Midbrain (tissue), 1 donor: ENCODE measurements at places on chromosomes 3 and 15.

- peak; percentile 24 for DNase-seq
Measured at GRCh38 chr3:179526989-179527391, 35.7 kb upstream of the ACTL6A start.

DNA sequence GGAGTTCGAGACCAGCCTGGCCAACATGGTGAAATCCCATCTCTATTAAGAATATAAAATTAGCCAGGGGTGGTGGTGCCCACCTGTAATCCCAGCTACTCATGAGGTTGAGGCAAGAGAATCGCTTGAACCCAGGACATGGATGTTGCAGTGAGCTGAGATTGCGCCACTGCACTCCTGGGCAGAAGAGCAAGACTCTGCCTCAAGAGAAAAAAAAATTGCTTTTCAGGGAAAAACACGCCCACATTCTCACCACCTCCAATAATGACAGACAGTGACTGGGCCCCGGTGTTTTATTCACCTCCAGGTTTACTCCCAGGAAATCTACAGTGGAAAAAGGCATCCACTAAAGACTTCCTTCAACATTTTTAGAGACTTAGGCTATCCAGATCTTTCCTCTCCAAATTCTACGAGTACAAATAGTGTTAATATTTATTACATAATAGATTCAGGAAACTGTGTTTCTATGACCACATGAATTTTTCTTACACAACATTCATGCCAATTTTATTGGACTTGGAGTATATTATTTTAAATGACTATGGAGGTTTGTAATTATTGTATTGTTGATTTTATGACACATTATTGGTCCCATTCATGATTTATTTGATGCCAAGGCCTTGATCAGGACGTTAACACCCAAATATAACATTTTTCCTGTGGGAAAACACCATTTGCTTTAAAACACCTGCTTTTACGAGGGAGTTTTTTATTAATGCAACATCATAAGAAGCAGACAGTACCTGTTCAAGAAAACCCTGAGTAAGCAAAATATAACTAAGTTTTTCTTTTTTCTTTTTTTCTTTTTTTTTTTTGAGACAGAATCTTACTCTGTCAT, 26.6 kb downstream of the IGF2BP2 start:
- no peak for DNase-seq

GRCh38 chr3:141386126-141386488, 17.8 kb downstream of the ZBTB38 start:
- peak; percentile 70 for DNase-seq

- DNase-seq = peak; percentile 92
Measured at GRCh38 chr3:159839561-159840379, 148.9 kb upstream of the IL12A start.

GRCh38 chr3:138849222-138849940, 14.7 kb upstream of the PIK3CB start:
- no peak for DNase-seq

- DNase-seq = no peak
Measured at GRCh38 chr3:17915341-17915740, 172.9 kb upstream of the TBC1D5 start.

DNA sequence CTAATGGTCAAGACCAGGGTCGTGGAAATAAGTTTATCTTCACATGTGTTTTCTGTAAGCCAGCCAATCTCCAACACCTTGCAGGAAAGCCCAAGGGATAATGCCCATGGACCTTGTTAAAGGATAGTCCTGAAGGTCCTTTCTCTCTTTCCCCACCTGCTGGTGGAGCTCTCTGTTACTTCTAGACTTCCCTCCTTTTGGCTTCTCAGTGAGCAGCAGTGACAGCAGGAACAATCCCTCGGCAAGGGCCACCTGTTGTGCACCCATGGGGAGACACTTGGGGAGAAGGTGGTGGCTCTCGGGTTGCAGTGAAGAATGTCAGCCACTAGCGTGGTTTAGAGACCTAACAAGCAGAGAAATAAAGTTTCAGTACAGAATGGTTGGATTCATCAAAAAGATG, 84.0 kb upstream of the OSBPL11 start:
- DNase-seq = no peak

- no peak for DNase-seq
Measured at GRCh38 chr3:39322936-39323335, 6.6 kb upstream of the CCR8 start.

DNA sequence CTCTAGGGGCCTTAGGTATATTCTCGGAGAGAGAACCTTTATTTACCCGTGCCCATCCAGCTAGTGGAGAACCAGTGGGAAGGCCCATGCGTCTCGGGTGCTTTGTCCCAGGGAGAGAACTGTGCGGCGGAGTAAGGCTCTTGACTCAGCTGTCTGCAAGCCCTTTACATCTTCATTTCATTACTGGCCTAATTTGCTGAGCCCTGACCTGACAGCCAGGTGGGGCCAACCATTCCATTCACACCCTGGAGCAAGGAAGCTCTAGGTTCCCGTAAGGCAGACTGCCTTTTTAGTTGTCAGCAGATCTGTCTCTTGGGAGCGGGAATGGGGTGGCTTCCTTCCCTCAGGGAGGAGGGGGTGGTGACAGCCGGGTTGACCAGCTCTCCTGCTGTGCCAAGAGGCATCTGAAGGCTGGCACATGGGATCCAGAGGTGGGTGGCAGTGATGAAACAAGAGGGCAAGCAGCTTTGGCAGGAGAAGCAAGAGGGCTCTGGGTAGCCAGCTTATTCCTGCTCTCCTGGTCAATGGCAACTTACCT, 36.4 kb downstream of the SV2B start:
- no peak for DNase-seq

DNA sequence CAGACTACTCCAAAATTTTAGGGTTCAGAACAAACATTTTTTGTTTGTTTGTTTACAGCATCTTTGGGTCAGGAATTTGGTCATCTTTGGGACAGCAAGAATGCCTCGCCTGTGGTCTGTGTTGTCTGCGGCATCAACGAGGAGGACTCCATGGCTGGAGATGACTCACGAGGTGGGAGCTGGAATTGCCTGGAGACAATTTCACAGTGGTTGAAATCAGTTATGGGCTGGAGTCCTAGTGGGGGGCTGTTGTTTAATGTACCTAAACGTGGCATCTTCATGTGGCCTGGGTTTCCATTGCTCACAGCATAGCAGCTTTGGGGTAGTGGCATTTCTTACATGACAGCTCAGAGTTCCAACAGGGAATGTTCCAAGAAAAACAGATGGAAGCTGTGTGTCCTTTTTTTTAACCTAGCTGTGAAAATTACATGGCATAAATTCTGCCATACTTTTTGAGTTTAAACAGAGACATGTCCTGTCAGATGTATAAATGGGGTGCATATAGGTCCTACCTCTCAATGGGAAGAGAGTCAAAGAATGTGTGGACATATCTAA, 507.3 kb upstream of the CBLB start:
- DNase-seq = no peak

GRCh38 chr3:22898558-22898957, 304.6 kb upstream of the UBE2E2 start:
- DNase-seq = no peak

GRCh38 chr15:73283366-73283962, 85.3 kb downstream of the HCN4 start:
- no peak for DNase-seq

- DNase-seq = peak; percentile 89
Measured at GRCh38 chr3:11582191-11582968, 61.3 kb downstream of the VGLL4 start.

GRCh38 chr15:43517354-43518196, at the start of gene MAP1A:
Gene MAP1A, plus strand, starts transcription at chr15:43517608. Its CDS starts 3,866 bp downstream, at chr15:43521474.
- peak; percentile 66 for DNase-seq

GRCh38 chr3:99351122-99351521, 287.3 kb upstream of the COL8A1 start:
- no peak for DNase-seq

DNA sequence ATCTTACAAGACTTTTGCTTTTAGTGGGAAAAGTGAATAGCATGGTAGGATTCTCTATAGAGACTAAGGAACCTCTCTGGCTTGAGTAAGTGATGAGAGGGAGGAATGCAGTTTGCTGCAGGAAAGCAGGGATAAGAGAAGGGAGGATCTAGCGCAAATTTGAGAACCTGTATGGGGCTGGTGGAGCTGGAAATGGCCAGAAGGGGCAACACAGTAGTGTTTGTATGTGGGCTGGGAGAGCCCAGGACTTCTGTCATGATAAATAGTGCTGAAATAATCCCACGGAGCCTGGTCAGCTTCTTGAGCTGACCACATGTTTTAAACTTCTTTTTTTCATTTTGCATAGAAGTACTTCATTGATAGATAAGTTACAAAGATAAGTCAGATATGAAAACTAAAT, 11.2 kb upstream of the SHC4 start:
- peak; percentile 29 for DNase-seq

- DNase-seq = no peak
Measured at GRCh38 chr3:124691599-124691998, 38.7 kb upstream of the UMPS start.

DNA sequence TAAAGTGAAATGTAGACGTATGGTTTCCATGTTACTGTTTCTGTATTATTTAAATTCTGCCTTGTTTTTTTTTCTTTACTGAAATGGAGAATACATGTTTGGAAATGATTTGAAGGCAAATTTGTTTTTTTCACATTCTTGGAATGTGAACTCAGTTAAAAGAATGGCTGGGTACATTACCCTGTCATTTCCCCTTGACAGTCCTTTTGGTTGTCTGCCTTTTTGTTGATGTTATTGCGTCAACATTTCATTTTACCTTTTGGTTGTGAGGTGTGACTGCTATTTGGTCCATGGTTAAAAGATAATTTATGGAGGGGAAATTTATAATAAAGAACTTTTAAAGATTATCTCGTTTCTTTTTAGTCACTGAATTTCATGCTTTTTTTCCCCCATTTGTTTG, 3.2 kb upstream of the GPR171 start:
- no peak for DNase-seq

- peak; percentile 58 for DNase-seq
Measured at GRCh38 chr15:90184119-90184785, 16.9 kb upstream of the SEMA4B start.

DNA sequence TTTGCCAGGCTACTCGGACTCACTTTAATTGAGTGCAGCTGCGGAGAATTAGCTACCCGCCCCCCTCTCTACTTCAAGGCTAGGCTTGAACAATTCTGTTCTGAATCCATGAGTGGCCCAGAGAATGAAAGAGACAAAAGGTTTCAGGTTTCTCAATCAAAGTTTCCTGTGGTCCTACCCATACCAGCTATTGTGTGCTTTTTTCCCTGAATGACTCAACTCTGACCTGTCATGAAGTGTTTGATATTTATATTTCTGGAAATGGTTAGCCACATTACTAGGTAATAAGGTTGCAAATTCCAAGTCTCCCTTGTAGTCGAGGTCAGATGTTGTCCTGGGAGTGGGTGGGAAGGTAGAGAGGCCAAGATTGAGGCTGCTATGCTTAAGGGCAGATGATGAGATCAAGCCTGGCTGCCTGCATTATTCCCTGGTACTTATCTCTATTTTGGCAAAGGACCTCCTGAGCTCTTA, 392.7 kb upstream of the TBL1XR1 start:
- DNase-seq = no peak

DNA sequence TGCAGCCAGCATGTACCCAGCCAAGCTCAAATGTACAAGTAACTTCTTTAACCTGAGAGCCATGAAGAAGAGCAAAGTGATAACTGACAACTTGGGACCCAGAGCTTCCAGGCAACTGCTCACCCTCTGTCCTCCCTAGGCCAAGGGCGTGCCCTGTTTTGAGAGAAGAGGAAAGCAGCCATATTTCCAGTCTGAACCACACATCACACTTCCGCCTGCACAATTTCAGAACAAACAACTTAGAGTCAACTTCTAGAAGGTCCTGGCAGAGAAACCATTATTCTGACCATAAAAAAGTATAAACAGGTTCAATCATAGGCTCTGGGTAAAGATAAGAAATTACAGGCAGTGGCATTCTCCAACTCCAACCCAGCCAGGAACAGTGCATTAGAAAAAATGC, 50.1 kb downstream of the ITGB5 start:
- DNase-seq = no peak

- DNase-seq = no peak
Measured at GRCh38 chr3:187213616-187214015, 16.3 kb downstream of the RTP1 start.

- DNase-seq = no peak
Measured at GRCh38 chr3:52704611-52705437, 767 bp downstream of the GLT8D1 start.

GRCh38 chr3:62139957-62140356, 233.4 kb downstream of the FEZF2 start:
- DNase-seq = no peak

DNA sequence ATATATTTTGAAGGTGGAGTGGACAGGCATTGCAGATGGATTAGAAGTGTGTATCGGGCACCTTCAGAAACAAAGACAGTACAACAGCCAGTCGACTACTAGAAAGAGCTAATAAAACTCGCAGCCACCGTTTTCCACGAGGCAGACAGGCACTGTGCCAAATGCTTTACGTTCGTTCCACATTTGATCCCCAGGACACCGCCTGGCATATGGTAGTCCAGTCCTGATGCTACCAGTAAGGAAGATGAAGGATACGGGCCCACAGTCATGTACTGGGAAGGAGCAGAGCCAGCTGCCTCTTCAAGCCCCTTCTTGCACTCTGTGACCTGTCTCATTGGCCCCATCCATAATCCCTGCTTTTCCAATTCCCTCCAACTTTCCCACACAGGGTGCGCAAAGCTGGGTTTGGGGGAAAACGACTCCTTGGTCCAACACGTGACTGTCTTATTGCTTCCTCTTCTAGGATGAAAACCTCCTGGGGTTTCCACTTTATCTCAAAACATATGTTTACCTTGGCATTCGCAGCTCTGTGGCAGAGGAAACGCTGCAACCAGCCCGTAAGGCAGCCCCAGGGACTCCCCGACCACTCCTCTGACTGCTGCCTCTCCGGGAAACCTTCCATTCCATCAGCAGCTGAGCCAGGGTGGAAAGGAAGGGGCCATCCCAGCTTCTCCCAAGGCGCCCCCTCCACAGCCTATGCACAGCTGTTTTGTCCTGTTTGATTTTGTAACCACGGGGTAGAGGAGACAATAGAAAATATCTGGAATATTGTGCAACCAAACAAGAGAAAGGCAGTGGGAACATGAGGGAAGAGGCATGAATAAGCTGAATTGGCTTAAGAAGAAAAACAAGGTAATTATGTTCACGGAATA, 107.4 kb downstream of the ADAMTS17 start:
- DNase-seq = no peak

GRCh38 chr15:26628071-26628470, 144.8 kb downstream of the GABRB3 start:
- DNase-seq = no peak

DNA sequence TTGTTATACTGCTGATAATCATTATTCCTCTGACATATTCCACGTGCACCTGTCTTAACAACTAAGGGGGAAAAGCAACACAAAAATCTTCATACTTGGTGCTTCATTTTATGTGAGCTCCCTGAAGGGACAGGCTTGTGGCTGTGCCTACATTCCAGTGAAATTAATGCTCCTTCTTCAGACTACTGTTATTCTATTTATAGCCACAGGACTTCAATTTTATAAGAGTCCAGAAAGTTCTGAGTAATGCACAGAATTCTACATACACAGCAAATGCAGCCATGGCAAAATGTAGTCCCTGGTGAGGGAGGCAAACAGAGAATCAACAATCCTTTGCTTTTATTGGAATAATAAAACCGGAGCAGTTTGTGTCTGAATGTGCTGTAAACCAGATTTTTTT, 417.1 kb downstream of the RBMS3 start:
- no peak for DNase-seq
